ENCODE measurements at places on chromosomes 4 and X. TPM values are rescaled to one million over a fixed set of nuclear protein-coding genes. Genes with fewer than 3 reads are reported as not detected.
A peak's percentile ranks its signal among the peaks of the same experiment; 100 is the strongest.

DNA sequence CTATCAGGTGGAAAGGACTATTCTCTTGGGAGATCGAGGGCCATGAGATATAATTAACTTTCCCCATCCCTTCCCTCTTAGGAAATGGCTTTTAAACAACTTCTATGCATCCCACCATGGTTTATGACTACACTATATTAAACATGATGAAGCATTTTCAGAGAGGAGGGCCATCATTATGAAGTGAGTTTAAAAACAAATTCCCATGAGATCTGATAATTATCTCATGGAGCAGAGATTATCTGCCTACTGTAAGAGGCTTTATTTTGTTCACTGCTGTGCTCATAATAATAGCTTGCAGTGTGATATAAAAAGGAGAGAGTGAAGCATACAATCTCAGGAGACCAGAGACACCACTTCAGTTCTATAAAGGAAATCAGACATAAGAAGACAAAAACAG, 330.5 kb upstream of the ZFP42 start:
- no peak for DNase-seq

DNA sequence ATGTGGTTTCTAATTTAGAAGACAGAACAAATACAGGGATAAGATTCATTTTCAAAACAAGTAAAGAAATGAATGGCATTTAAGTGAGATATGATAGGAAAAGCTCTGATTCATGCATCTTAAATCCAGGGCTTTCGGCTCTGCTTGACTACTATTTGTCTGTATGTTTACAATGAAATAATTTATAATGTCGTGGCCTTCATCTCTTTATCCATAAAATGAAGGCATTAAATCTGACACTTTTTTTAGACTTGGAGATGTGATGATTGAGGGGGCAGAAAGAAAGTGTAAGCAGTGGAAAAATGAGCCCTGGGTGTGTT, 115.7 kb upstream of the KIT start:
- DNase-seq, result no peak

DNA sequence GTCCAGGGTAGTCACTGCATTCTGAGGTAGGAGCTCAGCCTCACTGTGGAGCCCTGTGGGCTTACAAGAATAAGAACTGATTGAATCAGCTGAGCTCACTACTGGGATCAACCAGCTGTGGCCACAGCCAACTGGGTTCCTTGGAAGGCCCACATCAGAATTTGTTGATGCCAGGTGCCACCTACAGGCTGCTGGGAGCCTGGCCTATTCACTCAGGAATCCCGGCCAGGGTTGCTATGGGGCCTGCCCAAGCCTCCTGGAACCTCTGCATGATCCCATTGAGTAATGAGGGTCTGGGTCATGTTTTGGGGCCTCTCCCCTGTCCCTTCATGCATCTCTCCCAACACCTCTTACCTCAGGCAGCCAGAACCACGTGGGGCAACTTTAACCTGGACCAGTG, 53.9 kb upstream of the KIAA1210 start:
- peak; percentile 64 for DNase-seq

- peak; percentile 85 for DNase-seq
These were observed 426 bp upstream of the XIAP start for GRCh38 chrX:123859409-123859845.

DNA sequence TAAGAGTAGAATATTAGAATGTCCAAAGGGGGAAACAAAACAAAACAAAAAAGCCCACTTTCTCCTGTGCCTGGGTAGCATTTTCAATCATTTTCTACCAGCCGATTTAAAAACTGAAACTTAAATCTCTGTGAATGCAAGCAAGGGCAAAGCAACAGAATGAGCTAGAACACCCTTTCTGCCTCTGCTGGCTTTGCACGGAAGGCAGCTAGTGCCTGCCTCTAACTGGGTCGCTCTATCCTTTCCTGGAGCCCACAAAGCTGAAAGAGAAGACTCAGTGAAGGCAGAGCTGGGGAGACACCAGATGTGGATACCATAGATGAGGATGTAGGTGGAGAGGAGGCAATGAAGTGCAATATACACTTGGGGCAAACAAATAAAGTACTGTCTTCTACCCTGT, 248.9 kb upstream of the TTC29 start:
- no peak for DNase-seq

- DNase-seq, result peak; percentile 86
These were observed 91.7 kb upstream of the CXorf66 start for GRCh38 chrX:140057001-140057411.

Gene TCEAL3
- 62.0 TPM for polyA plus RNA-seq

Gene ADGRL3
- 11.6 TPM for polyA plus RNA-seq

Gene IL3RA
- 3.4 TPM for polyA plus RNA-seq

Gene CXXC4
- polyA plus RNA-seq, result 3.7 TPM

Gene AMBN
- 0.21 TPM for polyA plus RNA-seq
